ENCODE measurements at places on chromosomes 3 and 15.
A peak's percentile ranks its signal among the peaks of the same experiment; 100 is the strongest.

GRCh38 chr15:98842192-98842972 is 165.2 kb downstream of the PGPEP1L start:
- no peak for DNase-seq

DNA sequence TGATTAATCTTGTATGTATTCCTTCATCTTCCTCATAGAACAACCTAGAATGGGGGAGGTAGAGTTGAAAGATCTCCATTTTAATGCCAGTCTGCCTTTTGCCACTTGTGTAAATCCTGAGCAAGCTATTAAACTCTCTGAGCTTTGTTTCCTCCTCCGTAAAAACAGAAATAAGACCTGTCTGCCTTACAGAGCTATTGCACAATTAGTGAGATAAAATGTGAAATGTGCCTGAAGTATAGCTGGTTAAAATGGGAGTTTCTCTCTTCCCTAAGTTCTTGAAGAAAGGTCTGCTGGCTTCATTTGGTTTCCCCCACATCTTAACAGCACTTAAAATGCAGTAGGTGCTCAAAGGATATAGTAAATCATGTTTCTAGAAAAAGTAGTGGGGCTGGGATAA is 19.0 kb downstream of the ALDH1A2 start:
- DNase-seq: no peak

- DNase-seq: no peak
Observed at GRCh38 chr3:168877899-168878298, 782.2 kb upstream of the GOLIM4 start.

- no peak for DNase-seq
Observed at GRCh38 chr3:180720012-180720411, 40.7 kb upstream of the CCDC39 start.

- DNase-seq: no peak
Observed at GRCh38 chr15:69742361-69742760, 289.7 kb downstream of the RPLP1 start.

DNA sequence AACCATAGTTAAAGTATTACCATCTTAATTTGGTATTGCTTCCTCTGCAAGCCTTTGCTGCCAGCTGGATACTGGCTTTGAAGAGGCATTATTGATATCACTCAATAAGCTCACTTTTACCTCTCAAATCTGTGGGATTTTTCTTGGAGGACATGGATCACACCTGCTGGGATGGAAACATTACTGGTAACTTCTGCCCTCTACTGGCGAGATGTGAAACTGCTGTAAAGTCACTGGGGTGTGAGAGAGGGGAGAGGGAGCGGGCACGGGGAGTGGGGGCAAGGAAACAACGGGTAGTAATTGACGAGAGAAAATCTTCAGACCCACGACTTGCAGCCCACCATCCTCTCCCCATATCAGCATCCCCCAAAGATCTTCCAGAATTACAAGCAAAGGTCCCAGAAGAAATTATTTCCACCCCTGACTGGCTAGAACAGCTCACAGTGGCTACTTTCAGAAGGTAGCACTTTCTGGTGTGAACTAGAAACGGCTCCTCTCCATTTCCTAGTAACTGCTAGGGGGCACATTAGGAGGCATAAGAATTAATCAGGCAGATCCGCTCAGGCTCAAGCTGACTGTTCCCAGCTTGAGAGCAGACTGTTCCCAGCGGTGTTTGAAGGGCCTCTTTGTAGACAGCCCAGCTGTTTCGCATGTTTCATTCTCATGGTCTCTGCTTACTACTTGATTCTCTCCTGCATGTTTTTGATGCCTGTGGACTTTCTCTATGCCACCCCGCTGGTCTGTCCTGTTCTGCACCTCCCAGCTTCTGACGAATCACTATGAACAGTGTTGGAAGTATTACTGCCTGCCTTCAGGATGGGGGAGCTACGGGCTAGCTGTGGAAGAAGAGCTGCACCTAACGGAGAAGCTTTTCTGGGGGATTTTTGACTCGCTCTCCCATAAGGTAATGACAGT is 230.4 kb upstream of the CHRM5 start:
- peak; percentile 14 for DNase-seq
